EL (cell line): ENCODE measurements at places on chromosomes 6 and 20.

DNA sequence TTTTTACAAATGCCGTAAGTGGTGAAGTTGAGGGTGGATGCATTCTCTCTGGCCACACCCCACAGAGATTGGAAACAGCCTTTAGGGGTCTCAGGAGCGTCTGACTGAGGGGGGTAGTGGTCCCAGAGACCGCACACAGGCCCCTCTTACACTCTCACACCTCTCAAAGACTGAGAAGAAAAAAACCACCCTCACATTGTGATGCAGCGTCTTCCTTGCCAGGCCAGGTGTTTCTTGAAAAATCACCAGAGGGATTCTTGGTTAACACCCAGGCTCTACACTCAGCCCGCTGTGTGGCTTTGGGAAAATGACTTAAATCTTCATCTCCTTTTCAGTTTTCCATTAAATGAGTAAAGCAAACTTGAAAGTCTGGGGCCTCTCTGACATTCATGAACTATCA lies 115.8 kb upstream of the SPTLC3 start:
- no peak for DNase-seq

DNA sequence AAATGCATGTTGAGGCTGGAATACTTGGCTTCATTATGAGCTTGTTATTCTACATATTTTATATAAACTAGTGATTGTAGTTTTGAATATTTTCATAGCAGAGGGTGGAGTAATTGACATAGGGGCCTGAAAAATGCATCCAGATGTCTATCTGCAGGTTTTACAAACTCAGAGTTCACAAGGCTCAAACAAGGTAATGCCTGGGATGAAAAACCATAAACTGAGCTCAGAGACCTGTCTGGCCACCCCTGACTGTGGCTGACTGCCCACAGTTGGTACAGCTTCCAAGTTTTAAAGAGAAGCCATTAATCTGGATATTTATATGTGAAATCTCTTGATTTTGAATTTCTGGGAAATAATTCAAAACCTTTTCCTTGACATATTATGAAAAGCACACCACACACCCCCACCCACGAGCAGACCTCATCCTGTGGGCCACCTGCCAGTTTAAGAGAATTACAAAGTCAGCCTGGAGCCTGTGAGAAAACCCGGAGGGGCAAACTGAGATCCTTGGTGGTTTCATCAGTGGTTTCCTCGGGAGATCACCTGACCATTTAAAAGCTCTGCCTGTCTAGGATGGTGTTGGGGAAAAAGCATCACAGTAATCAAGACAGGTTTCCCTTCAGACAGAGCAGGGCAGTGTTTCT lies 230.1 kb downstream of the SAMD5 start:
- DNase-seq = no peak

DNA sequence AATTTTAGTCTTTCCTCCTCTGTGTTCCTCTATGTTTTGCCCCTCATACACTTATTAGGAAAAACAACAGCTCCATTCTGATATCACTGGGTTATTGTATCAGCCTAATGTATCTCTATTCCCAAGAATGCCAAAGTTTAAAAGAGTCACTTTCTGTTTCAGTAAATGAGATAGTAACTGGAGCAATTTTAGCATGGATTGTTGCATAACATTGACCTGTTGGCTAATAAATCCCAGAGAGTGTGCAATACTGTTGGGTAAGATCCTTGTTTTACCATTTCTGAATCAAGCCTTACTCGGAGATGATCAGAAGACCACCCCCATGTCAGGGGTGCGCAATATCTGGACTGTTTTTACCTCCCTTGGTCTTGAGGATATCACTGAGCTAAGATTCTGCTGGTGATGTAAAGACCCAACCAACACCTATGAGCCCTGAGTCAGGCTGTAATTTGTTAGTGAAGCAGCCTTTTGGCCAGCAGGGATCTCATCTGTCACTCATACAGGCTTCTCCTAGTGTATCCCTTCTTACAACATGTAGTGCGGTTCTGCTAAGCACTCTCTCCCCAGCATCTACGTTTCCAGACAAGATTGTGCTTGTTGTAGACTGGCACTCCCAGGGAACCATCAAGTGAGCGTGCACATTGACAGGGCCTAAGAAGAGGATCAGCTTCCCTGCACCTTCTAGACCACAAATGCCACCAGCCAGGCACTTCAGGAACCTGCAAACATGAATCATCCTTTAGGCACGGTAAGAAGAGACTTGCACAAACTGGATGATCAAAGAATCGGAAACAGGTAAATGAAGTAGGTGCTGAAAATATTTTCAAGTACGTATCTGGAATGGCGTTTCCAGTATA lies 11.5 kb upstream of the IPCEF1 start:
- DNase-seq = no peak

DNA sequence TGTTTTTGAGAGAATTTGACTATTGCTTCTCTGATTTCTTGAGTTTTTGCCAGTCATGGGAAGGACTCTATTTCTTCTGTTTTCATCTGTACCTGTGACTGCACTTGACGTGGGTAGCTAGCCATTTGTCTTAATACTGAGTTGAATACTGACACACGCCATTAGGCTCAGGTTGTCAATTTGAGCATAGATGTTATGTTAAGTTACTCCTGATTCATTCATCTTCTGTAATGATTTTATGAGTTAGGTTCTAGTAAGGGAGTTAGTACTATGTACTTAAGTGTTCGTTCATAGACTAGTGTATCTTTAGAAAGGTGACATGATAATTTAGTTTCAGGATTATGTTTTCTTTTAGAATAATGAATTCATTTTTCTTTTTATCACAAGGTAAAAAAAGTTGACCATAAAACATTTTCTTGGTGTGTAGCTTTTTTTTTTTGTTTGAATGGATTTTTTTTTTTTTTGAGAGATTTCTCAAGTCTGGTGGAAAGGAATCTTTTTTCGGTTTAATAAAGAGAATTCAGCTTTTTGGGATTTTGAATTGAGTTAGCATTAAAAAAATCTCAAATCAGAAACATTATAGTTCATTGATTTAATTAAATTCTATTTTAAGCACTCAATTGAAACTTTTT lies 1.7 kb downstream of the AFDN start:
- DNase-seq = no peak

DNA sequence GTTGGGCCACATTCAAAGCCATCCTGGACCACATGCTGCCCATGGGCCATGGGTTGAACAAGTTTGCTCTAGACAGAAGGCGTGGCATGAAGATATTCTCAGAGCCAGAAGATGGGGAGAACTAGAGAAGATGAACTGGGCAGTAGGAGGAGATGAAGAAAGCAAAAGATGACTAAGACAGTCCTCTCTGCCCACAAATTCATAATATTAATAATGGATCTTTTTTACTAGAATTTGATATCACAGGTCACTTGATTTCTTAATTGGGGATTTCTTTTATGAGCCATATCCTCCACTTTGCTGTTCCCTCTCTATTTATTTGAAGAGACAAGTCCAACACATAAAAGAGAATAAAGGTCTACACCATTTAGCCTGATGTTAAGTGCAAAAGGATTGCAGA lies 25.5 kb upstream of the EDN1 start:
- DNase-seq = no peak

DNA sequence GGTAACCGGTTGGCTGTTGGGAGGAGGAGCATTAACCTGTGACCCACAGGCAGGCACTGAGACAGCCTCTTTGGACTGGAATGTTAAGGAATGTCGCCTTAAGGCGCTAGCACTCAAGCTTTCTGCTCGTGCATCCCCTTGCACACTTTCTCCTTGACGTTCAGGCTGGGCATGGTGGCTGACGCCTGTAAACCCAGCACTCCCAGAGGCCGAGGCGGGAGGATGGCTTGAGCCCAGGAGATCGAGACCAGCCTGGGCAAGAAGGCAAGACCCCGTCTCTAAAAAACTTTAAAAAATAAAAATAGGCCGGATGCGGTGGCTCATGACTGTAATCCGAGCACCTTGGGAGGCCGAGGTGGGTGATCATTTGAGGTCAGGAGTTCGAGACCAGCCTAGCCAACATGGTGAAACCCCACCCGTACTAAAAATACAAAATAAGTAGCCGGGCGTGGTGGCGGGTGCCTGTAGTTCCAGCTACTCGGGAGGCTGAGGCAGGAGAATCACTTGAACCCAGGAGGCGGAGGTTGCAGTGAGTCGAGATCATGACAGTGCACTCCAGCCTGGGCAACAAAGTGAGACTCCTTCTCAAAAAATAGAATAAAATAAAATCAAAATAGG lies 1.9 kb upstream of the GID8 start:
- DNase-seq = no peak

DNA sequence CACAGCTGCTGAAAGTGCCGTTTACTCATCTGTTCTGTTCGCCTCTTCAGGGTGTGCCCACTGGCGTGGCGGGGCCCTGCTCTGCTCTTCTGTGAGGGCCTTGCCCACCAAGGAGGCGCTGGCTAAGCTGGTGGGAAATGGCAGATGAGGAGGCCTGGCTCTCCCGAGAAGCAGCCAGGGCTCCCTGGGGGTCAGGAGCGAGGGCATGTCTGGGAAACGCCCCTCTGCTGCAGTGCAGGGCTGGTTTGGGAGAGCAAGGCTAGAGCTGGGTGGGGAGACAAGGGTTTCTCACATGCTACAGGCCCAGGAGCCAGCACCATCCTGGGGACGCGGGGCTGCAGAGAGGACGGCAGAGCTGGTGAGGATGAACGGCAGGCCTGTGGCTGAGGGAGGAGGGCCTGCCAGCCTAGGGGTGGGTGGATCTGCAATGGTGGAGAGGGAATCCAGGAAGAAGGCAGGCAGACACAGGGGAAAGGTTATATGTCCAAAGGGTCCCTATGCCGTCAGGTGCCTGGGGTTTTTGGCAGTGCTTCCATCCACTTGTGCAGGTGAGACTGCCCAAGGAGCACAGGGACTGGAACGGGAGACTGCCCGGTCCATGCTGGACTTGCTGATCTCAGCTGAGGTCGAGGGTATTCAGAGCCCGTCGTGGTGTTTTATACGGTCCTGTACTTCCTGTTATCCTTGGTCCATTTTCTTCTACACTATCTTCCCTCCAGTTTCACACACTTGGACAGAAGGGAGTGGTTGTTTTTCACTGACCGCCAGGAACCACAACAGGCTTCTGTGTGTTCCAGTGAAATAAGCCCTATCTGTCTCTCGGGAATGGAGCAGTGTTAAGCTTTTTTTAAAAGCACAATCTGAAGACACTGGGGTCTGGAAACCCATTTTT lies 119.2 kb downstream of the SYCP2 start:
- DNase-seq = no peak

DNA sequence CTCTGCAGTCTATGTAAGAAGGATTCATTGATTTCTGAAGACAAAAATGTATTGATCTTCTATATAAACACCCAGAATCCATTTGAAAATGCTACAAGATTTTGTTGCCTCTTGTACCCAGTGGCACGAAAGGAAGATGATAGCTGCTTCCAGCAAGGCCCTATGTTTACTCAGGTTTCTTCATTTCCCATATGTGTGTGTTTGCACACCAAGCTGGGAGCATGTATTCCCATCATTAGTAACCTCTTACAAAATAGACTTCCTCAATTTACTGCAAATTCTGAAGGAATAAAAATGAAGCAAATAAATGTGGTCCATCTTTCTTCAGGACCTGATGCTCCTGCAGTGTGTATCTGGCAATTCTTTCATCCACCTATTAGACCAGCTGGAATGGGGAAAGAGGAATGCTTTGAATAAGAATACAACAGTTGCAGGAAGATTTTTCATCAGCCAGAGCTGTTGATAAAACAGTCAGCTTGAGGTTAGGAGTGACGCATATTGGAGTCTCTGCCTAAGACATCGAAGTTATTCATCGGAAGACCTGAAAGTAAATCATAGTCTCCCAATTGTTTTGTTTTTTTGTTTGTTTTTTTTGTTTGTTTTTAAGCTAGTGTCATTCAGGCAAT lies 132.3 kb downstream of the PDE7B start:
- no peak for DNase-seq

- DNase-seq = no peak
Measured at GRCh38 chr6:37106982-37107491, 62.9 kb upstream of the PIM1 start.

GRCh38 chr6:56570413-56571359 lies 72.0 kb downstream of the DST start:
- DNase-seq = peak; percentile 37

- peak; percentile 8 for DNase-seq
Measured at GRCh38 chr6:22102671-22103070, 194.2 kb downstream of the PRL start.

DNA sequence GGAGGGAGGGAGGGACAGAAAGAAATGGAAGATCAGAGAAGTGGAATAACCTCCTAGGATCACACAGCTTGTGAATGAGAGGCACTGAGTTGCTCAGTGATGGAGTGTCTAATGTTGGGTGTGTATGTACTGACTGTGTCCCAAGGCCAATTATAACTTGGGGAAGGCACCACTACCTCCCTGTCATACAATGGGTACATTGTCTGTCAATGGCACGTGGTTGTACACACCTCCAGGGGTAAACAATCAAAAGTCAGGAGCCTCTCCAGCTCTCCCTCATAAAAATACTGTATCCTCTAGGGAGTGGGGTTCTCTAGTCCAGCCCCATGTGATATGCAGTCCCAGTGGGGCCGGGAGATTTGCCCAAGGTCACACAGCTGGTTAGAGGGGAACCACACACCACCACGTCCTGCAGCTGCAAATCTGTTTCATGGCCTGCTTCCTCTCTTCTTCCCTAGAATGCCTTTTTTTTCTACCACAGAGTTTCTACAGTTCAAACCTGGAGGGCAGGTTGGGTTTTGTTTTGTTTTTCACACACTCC lies 112.5 kb downstream of the SNX5 start:
- DNase-seq = no peak

GRCh38 chr6:133130863-133131262 lies 110.3 kb upstream of the EYA4 start:
- no peak for DNase-seq

GRCh38 chr20:56806952-56807517 lies 177.9 kb downstream of the TFAP2C start:
- DNase-seq = no peak

DNA sequence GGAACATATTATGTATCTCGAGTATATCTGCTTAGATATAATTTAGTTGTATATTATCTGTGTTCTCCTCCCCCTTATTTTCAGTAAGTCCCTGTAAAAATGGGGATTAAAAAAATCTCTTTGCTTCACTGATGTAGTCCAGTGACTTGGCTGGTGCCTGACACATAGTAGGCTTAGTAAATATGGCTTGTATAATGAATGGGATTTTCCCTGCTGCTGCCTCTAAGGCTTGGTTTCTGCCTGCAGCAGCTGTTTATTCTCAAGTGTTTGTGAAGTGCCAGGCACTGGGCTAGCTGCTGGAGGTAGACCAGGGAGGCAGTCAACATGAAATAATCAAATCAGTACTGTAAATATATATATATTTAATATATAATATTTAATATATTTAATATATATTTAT lies 1.6 kb upstream of the ZFP64 start:
- no peak for DNase-seq

- DNase-seq = no peak
Measured at GRCh38 chr6:10854922-10855632, 16.7 kb upstream of the MAK start.
